HTR-8/SVneo (cell line): ENCODE measurements at places on chromosomes 4 and X.

GRCh38 chr4:41184009-41184408 is 30.3 kb downstream of the APBB2 start:
- DNase-seq = no peak

DNA sequence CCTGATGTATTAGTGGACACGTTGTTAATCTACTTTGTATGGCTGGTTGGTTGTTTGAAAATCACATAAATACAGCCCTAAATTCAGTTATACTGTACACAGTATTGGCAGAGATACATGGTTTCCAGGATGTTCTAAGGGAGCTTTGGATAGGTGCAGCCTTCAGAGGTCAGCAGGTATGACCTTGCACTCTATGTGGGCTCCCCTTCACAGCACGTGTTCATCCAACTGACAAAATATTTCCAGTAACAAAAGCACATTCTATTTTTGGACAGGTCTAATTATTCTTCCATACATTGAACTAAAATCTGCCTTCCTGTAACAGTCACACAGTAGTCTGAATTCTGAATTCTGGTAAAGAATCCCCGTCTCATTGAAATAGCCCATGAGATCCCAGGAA is 92.8 kb upstream of the RAPGEF2 start:
- no peak for DNase-seq

DNA sequence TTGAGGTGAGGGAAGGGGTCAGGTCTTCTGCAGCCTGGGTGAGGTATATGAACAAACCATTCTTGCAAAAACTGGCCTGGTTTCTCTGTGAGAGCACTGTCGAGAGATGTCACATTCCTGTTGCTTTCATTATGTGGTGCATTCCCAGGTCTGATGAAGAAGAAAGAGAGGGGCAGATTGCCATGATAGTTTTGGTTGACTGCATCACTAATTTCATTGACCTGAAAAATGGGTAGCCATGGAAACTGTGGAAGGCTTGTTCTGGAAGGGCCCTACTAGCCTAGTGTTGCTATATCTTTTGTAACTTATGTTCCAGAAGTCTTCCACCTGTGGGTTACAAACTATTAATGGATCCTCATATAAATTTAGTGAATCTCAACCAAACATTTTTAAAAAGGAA is 32.9 kb upstream of the CYBB start:
- no peak for DNase-seq

GRCh38 chrX:135009838-135010237 is 12.5 kb downstream of the RTL8B start:
- no peak for DNase-seq

DNA sequence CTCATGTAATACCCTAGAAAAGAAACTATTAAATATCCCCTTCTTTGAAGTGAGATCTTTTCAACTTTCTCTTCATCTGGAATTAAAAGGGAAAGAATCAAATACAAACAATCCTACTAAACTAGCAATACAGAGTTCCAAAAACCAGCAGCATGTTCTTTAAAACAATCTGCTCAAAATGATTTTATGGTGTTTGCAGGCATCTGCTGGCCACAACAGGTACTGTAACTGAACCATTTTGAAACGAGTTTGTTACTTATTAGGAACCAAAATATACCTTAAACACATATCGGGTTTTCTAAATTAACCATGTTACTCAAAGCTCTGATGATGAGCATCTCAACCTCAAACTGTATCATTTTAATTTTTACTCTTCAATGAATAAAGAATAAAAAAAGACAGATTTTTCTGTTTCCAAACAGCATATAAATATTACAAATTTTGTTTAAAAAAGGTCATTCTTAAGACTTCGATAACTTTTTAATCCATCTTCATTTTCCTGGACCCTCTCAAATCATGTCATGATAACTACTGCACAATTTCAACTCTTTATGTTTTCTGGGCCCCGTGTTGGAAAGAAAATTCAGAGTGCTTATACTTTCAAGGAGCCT is 56.5 kb downstream of the ARAP2 start:
- peak; percentile 15 for DNase-seq

- no peak for DNase-seq
Observed at GRCh38 chr4:140174543-140174942, 20.6 kb upstream of the MAML3 start.

- DNase-seq = no peak
Observed at GRCh38 chr4:94913316-94913715, 155.6 kb downstream of the BMPR1B start.

DNA sequence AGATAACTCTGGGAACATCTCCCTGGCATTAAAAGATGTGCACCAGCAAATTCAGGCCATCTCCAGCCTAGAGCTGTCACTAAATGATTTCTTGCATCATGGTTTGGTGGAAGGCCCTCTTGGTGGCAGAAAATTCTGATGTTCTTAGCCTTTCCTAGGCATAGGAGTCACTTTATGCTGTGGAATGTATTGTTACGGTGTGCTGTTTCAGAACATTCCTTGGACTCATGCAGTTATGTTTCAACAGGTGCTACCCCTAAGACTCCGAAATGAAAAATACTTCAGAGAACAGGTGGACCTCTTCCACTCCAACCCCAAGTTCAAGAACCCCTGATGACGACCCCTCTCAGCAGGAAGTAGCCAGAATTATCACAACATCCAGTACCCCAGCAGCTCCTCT is 20.3 kb upstream of the PAPSS1 start:
- no peak for DNase-seq
